Daoy (cell line): ENCODE measurements at places on chromosomes 12 and 14. TPM values are rescaled to one million over a fixed set of nuclear protein-coding genes. Genes with fewer than 3 reads are reported as not detected.

GNB3 gene
- 0.71 and 1.4 TPM in 2 replicates for total RNA-seq

- no peak for DNase-seq
Measured at GRCh38 chr14:65470404-65470880, 57.9 kb downstream of the FUT8 start.

CLEC2B gene
- 0.60 and 1.3 TPM in 2 replicates for total RNA-seq

KLHL28 gene
- 4.2 and 6.3 TPM in 2 replicates for total RNA-seq

GRCh38 chr14:69906201-69906600 is 27.0 kb downstream of the SMOC1 start:
- no peak for DNase-seq

DNA sequence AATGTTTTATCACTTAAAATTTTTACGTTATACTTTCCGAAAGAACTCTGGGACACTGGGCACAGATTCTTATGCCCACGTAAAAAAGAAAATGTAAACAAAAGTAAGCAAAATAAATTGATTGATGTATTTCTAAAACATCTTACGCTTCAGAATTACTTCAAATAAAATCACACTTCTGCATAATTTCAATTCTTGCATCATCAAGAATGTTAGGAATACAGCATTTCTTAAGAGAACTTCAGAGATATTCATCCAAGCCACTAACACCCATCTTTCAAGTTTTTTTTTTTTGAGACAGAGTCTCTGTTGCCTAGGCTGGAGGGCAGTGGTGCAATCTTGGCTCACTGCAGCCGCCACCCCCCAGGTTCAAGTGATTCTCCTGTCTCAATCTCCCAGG is 180.6 kb downstream of the MED13L start:
- no peak for DNase-seq

DNA sequence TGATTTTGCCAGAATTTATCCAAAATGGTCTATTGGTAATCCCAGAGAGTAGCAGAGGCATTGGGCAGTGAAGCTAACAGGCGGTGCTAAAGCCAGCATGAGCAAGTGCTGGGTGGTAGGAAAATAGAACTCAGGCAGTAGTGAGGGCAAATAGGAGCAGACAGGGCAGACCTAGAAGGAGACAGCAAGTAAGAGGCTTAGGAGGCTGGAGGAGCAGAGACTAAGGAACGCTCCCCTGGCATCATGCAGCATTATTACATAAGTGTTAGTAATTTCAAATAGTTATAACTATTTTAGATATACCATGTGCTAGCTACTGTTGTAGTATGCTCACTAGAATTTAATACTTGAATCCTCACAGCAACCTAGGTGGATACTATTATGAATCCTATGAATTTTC is 128.0 kb upstream of the DNM1L start:
- no peak for DNase-seq

SERPINA9 gene
- 0.11 TPM in 1 of 2 replicates, not detected in the other for total RNA-seq

SLC6A12 gene
- 0.57 and 3.4 TPM in 2 replicates for total RNA-seq

PLEKHD1 gene
- 0.06 TPM in 1 of 2 replicates, not detected in the other for total RNA-seq

DNA sequence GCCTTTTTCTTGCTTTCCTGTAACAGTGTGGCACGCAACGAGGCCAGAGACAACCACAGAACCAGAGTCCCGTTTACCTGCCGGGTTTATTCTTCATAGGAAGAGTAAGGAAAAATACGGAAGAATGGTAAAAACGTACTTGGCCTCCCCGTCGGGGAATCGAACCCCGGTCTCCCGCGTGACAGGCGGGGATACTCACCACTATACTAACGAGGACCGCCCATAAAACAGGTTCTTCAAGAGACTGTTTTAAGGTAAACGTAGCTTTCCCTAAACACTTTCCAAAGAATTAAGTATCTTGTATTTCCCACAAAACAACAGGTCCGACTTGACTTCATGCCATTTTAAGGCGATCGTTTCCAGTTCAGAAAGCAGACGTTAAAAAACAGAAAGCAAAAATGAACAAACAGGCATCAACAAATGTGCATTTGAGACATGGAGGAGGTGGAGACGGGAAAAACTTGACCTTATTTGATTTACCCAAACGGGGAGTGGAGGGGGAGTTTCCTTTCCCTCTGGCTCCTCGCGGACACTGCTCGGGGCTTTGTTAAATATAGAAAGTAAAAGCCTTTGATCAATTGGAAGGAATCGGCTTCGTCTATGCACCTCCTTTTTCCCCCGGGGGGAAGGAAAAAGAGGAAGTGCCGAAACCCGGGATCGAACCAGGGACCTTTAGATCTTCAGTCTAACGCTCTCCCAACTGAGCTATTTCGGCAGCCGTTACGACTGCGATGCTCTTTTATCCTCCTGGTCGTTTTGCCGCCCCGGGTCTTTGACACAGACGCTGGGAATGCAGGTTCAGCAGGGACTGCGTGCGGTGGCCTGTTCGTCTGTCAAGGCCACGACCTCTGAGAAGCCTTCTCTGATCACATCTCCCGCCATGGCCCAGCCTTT is 13.0 kb upstream of the UBC start:
- peak; percentile 84 for DNase-seq

DNA sequence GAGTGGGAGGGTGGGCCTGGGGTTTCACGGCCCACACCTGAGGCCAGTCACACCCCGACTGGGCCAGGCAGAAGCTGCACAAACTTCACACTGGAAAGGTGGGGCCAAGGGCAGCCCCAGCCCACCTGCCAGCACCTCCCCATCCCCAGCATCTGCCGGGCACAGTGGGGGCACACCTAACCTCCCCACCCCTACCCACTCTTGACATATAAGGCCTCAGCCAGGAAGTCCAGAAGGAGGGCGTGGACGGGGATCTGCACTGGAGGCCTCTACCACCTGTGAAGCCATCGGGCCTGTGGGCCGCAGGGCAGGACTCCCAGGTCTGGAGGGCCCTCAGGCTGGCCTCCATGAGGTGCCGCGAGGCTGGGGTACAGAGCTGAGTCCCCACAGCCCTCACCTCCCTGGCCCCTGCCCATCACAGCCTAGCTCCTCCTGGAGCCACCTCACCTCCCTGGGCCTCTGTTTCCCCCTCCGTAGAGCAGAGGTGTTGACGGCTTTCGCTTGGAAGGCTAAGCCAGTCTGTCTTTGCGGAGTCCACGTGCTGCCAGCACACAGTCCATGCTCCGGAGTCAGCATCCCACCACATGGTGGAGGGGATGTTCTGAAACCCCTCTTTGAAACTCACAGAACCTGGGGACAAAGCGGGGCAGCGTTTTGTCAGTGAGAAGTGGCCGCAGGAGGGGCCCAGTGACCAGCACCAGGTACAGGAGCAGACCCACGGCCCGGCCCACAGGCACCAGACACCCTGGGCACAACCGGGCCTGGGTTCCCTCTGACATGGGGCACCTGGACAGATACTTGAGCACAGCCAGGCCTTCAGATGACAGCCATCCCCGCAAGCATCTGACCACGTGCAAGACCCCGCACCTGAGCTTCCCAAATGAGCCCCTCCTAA is 38.2 kb upstream of the INF2 start:
- DNase-seq = no peak

DNA sequence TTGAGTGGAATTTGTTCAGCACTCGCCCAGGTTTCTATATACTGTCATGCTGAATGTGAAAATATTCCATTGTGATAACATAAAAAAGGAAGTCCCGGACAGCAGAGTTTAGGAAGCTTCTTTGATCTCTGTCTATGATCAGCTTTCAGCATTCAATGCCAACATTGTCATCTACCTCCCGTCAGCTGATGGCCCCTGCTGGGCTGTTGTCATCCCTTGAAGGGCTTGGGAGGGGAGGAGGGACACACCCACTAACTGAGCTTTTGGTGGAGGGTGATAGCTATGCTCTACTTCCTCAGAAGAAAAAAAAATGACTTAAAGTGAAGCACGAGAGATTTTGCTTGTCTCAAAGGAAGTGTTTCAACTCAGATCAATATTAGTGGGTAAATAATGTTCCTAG is 4.7 kb upstream of the KRT77 start:
- DNase-seq = no peak

PMEL gene
- total RNA-seq = 0.06 and 0.12 TPM in 2 replicates

DNA sequence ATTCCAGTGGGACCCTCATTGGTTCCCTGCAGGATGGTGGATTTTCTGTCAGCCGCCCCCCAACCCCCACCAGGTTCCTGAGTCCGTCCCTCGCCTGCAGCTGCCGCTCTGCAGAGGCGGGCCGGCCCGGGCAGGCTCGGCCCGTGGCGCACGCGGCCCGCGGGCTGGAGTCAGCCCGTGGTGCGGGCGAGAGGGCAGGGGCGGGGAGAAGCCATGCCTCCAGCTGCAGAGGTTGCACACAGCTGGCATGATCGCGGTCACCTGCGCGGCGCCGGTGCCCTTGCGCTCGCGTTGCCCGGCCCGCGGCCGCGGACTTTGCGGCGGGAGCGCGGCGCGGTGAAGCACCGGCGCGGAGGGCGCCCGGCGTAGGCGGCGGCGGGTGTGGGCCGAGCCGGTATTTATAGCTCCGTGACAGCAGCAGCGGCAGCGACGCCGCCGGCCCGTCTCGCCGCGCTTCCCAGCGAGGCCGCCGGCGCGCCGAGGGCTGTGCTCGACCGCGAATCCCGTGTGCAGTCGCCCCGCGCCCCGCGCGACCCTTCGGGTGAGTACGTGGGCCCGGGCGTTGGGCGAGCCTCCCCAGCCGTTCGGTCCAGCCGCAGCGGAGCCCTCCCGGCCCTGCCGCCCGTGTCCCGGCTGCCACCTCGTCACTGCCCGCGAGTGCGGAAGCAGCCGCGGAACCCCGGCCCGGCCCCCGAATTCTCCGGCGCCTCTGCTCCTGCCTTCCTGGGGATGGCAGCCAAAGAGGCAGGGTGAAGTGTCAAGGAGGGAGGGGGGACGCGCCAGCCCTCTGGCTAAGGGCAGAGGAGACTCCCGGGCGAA is at the start of gene TMEM117:
TSS of gene TMEM117 (plus strand) at position 426 of the 819 bp plus-strand sequence.
- peak; percentile 72 for DNase-seq

DNA sequence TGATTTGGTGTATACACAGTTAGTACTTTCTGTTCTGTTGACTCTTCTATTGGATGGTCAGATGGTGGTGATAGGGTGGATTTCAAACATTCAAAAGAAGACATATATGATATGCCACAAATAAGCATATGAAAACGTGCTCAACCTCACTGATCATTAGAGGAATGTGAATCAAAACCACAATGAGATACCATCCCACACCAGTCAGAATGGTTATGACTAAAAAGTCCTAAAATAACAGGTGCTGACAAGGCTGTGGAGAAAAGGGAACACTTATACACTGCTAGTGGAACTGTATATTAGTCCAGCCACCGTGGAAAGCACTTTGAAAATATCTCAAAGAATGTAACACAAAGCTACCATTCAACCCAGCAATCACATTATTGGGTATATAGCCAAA is 425.5 kb downstream of the C12orf50 start:
- DNase-seq = no peak

SYNDIG1L gene
- total RNA-seq = not detected in 2 replicates

DNA sequence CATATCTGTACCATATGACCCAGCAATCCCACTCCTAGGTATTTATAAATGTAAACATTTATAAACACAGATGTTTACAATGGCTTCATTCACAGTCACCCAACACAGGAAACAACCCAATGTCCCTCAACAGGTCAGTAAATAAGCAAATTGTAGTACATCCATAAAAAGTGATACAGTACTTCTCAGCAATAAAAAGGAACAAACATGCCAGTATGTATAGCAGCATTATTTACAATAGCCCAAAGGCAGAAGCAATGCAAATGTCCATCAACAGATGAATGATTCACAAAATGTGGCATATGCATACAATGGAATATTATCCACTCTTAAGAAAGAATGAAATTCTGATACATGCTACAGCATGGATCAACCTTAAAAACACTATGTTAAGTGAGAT is 27.6 kb upstream of the MAP3K9 start:
- no peak for DNase-seq

BRMS1L gene
- 9.9 and 12.7 TPM in 2 replicates for total RNA-seq

DNA sequence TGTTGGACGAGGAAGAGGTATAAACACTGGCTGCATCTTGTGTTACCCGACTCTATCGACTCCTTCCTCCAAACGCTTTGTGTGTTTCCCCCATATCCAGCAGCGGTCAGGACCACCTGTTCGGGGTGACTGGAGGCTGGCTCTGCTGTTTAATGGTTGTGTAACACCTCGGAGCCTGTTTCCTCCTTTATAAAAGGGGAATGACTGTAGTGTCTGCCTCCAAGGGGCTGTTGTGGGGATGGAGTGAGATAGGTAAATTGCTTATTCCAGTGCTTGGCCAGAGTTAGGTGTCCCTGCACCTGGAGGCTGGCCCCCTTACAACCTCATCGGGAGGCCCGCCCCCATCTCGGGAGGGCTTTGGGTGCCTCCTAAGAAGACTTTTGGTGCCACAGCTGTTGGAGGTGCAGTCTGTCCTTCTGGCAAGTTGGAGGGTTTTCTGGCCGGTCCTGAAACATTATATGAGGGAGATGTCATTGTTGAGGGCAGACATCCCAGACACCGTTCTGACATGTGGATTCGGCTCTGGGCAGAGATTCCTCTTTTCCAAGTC is 1.1 kb downstream of the MLXIP start:
- DNase-seq = peak; percentile 23

DNA sequence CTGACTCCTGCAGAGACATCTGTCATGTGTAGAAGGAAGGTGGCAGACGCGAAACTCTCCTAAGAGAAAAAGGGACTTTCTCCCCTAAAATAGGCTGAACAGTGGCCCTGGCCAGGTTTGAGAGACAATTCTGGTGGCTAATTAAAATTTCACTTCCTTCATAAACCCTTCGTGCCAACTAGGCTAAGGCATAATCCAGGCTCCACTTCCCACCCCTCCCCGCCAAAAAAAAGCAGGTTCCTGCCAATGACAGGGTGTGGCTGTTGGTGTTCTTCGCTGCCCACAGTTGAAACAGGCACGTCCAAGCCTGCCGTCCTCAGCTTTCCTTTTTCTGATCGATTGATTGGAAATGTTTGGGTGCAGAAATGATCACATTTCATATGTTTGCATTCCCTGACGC is 144.6 kb downstream of the GCH1 start:
- no peak for DNase-seq

GRCh38 chr12:123131879-123132402 is 18.9 kb downstream of the PITPNM2 start:
- no peak for DNase-seq

FAM90A1 gene
- 0.17 TPM in 1 of 2 replicates, not detected in the other for total RNA-seq

EFS gene
- total RNA-seq = 0.80 and 1.4 TPM in 2 replicates

- no peak for DNase-seq
Measured at GRCh38 chr14:100618318-100618693, 31.1 kb upstream of the BEGAIN start.

GRCh38 chr12:121154793-121155375 is 22.2 kb downstream of the P2RX7 start:
- DNase-seq = no peak

- peak; percentile 23 for DNase-seq
Measured at GRCh38 chr12:14514154-14514842, 53.4 kb downstream of the PLBD1 start.

- no peak for DNase-seq
Measured at GRCh38 chr14:77177702-77178101, 3.9 kb upstream of the TMEM63C start.

DNA sequence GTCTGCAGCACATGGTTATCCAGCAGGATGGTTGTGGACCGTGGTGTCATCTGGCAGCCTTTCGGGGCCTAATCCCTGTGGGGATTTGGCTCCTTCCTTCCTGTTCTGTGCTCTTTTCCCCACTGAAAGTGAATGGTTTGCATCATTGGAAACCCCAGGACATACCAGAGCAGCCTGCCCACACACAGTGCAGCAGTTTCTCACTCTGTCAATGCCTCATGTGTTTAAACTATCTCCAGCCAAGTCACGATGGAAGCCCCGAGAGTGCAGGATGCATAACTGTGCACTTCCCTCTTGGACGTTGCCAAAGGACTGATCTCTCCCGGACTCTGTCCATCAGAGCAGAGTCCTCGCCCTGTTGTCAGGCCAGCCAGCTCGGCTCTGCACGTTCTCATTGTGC is 29.0 kb upstream of the AMN start:
- DNase-seq = no peak

- no peak for DNase-seq
Measured at GRCh38 chr12:41510470-41510869, 322.4 kb downstream of the PDZRN4 start.

RAB21 gene
- total RNA-seq = 50.6 and 51.0 TPM in 2 replicates

KLRK1 gene
- total RNA-seq = not detected in 2 replicates
